ENCODE measurements at places on chromosomes 16 and 17. TPM values are rescaled to one million over a fixed set of nuclear protein-coding genes. Genes with fewer than 3 reads are reported as not detected.

GRCh38 chr16:57041182-57042156 is 50.9 kb upstream of the CPNE2 start:
- H3K27ac ChIP-seq = peak overlapping the region; percentile 42
- no peak overlapping the region for H3K4me3 ChIP-seq
- peaks cover 24% of the 10 kb centered on the region for H3K4me1 ChIP-seq
- no peak for DNase-seq
- H3K27me3 ChIP-seq = no peaks in the 10 kb centered on the region
- H3K36me3 ChIP-seq = no peaks in the 10 kb centered on the region

DNA sequence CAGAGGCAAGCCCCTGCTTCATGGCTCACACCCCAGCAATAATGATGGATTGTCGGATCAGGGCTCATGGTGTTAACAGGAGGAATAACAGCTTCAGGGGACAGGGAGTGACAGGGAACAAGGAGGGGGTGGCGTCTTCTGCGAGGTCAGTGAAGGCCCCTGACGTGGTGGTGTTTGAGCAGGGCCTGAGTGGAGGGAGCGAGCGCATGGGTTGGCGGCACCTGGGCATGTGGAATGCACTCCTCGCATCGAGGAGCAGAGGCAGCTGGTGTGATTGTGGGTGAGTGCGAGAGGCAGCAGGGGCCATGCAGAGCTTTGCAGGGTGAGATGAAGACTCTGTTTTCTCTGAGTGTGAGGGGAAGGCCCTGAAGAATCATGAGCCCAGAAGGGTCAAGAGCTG is 33.3 kb downstream of the CLUAP1 start:
- H3K4me1 ChIP-seq = no peaks in the 10 kb centered on the region
- DNase-seq = no peak
- H3K4me3 ChIP-seq = no peak overlapping the region
- H3K36me3 ChIP-seq = peaks cover 50% of the 10 kb centered on the region

DNA sequence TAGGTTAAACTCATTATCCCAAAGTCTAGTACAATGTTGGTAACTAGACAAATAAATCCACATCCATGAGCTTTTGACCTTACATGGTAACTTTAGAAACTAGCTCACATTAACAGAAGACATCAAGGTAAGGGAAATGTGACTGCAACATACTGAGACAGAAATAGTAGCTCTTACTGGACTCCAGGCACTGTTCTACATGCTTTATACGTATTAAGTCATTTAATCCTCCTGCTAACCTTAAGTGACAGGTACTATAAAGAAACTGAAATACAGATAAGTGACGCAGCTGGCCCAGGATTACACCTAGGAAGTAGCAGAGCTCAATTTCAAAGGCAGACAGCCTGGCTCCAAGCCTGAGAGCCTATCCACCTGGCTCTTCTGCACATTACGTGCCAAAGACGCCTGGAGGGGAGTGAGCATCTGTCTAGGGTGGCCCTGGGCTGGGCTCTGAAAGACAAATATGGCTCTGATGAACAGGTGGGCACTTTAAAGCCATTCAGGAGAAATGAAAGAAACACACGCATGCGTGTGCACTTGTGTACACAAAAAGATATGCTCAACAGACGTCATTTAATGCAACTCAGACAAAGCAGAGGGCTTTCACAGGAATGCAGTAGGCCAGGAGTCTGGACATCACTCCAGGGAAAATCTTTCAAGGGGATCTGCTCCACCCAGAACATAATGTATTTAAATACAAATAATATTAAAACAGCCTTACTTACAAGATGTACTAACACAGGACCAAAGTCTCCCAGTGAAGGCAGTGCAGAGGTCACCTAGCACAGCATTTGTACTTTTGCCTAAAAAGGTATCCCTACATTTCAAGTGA is 4.4 kb downstream of the ZC3H7A start:
- peak overlapping the region; percentile 59 for H3K27ac ChIP-seq
- no peak overlapping the region for H3K4me3 ChIP-seq
- DNase-seq = peak; percentile 64
- H3K27me3 ChIP-seq = no peaks in the 10 kb centered on the region

DNA sequence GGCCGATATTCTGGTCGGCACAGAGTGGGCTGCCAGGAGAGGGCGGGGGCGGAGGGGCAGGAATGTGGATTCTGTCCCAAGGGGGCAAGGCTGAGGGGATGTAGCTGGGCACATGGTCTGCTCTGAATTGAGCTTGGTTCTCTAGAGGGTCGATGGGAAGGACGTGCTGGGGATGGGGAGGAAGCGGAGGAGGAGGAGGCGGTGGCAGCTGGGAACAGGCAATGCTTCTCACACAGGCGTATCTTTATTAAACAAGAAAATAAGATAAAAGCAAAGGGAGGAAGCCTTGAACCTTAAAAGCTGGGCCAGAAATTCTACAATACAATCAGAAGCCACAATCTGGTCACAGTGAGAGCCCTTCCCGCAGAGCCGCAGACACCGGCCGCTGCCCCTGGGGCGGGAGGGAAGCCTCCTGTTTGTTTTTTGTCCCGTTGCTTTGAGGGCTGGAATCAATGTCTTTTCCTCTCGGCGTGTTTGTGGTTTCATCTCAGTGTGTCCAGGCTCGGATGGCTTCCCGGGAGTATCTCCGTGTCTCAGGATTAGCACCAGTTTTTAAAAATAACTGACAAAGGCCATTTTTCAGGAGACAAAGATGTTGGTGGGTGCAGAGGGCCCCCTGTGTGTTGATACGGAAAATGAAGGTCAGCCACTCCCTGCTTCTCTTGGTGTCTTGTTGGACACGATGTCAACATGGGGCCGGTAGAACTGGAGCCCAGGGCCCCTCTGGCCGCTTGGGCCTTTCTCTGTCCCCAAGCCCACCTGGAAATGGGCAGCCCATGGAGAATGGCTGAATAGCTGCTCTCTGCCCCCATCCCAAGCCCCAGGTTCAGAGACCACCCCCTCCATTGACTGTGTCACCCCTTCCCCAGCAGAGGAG is 12.3 kb upstream of the SLC7A5 start:
- no peak overlapping the region for H3K4me3 ChIP-seq
- peaks cover under 1% of the 10 kb centered on the region for H3K27me3 ChIP-seq
- no peaks in the 10 kb centered on the region for H3K4me1 ChIP-seq
- no peak for DNase-seq
- no peak overlapping the region for H3K27ac ChIP-seq

DNA sequence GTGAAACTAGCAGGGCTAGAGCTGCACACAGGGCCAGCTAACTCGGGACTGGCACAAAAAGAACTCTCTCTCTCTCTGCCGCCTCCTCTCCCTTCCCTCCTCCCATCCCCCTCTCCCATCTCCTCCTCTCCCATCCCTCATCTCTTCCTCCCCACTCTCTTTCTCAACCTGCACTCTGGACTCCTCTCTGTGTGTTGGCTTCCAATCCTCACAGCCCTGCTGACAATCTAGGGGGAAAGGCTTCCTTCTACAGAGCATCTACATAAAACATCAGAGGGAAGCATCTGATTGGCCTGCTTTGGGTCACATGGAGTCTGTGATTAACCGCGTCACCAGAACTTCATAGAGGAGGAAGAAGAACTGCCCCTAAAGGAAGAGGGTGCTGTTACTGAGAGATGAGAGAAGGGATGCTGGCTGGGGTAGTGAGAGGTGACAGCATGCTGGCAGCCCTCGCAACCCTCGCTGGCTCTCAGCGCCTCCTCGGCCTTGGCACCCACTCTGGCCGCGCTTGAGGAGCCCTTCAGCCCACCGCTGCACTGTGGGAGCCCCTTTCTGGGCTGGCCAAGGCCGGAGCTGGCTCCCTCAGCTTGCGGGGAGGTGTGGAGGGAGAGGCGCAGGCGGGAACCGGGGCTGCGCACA is 12.8 kb upstream of the ZFP90 start:
- H3K27ac ChIP-seq = no peak overlapping the region
- peaks cover 18% of the 10 kb centered on the region for H3K4me1 ChIP-seq
- no peaks in the 10 kb centered on the region for H3K36me3 ChIP-seq

- peaks cover 16% of the 10 kb centered on the region for H3K4me1 ChIP-seq
- H3K27ac ChIP-seq = no peak overlapping the region
- no peak overlapping the region for H3K4me3 ChIP-seq
Measured at GRCh38 chr17:20059728-20060188, 50.6 kb downstream of the SPECC1 start.

Gene KRTAP4-4
- not detected for total RNA-seq

All from upper lobe of right lung (tissue), 1 donor.